ENCODE measurements at places on chromosomes 4 and X.

GRCh38 chr4:174222266-174222872, 61.1 kb downstream of the FBXO8 start:
- no peak for DNase-seq

GRCh38 chr4:2743518-2744445, 12.4 kb downstream of the TNIP2 start:
- DNase-seq: no peak

DNA sequence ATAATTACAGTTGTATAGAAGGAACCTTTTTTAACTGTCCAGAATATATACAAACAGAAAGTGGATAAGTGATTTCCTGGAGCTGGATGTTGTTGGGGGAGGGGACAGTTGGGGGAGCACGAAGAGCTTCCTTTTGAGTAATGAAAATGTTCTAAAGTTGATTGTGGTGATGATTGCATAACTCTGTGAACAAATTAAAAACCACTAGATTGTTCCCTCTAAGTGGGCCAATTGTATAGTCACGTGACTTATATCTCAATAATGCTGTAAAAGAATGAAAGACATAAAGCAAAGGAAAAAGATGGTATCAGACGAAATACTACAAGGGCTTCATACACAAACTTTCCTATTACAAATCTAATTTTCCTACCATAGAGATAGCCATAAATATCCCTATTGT, 2.7 kb downstream of the CT55 start:
- DNase-seq: no peak

DNA sequence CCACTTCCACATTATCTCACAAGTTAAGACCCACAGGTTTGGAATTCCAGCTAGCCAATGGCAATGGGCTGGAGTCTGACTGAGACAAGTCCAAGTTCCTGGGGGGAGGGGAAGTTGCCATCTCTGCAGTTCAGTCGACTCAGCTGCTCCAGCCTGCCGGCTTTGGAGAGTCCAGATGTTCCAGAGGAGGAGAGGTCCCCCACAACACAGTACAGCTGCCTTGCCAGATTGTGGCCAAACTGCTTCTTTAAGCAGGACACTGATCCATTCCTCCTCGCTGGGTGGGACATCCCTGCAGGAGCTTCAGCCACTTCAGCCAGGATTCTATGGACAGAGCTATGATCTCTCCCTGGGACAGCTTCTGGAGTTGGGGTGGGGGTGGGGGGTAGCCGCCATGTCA, 199.2 kb downstream of the EDA start:
- no peak for DNase-seq

DNA sequence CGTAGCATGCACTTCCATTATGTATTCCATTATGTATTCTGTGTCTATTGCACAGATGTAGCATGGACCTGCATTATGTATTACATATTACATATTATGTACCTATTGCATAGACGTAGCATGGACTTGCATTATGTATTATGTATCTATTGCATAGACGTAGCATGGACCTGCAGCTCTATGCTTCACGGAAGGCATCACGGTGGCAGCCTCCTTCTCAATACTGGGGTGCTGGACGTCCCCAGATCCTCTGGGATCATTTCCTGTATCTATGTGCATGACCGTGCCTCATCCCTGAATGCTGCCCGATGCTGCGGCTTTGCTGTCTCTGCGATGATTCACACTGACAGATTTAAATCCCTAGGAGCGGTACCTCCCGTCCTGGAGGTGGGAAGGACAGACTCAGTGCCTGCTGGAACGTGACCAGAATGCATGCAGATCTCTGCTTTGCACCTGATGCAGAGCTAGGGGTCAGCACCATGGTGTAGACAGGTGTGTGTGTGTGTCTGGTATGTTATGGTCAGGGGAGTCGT, 317.5 kb downstream of the DHRSX start:
- no peak for DNase-seq

DNA sequence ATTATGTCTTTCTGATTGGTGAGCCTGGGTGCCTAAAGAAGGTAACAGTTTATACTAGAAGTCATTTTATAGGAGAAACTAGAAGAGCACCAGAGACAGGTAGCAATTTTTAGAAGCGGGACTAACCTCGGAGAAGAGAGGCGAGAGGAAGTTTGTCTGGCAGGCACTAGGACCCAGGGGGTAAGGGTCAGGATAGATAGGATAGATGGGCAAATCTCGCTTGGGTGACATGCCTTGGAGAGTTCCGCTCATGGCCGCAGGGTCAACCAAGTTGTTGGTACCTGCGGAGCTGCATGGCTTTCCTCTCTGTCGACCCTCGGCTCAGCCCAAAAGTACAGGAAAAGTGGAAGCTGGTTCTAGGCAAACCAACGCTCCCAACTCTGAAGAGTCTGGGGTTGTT, 11.3 kb downstream of the PI4K2B start:
- DNase-seq: no peak

- DNase-seq: no peak
These were observed 2.6 kb upstream of the CNOT6L start for GRCh38 chr4:77821775-77822174.

GRCh38 chrX:56618323-56618722, 54.9 kb downstream of the UBQLN2 start:
- no peak for DNase-seq

DNA sequence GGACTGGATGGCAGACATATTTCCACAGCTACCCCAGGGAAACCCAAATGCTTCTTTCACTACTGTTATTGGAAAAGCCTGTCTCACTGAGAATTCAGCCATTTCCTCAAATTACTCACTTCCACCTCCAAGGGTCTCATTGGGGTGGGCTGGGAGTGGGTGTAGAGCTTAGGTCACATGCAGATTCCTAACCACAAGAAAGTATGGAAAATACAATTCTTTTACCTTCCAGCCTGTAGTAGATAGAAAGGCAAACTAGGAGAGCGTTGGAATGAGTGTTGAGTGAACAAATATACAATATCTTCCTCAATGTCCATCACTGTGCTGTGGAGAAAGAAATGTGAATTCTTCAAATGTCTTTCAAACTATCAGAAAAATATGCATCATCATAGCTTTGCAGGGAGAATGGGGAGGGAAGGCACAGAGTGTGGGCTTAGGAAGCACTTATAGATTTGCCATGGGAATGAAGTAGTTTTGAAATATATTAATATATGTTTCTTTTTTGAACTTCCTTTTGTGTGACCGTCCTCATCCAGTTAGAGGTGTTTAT, 245.3 kb upstream of the JADE1 start:
- no peak for DNase-seq

GRCh38 chrX:18666614-18667013, 5.3 kb downstream of the RS1 start:
- no peak for DNase-seq

- no peak for DNase-seq
These were observed 1.3 kb downstream of the MTHFD2L start for GRCh38 chr4:74159143-74159709.

DNA sequence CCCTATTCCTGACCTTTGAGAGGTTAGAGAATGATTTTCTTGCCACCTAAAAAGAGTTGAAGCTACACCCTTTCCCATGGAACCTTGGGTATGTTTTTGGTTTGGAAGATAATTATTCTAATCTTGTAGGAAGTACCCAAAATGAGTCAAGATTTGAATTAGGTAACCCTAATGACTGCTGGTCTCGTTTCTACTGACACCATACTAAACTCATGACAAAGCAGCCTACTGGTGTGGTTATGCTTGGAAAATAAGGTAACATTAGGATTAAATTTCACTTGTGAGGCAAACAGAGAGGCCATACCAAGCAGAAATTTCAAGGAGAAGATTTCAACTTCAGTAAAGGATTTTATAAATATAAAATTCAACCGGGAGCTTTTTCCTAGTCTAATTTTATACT, 107.9 kb downstream of the FBXW7 start:
- no peak for DNase-seq

- no peak for DNase-seq
These were observed 24.4 kb downstream of the TNIP3 start for GRCh38 chr4:121139533-121140222.

GRCh38 chr4:109248322-109248900, 54.0 kb downstream of the COL25A1 start:
- DNase-seq: no peak

DNA sequence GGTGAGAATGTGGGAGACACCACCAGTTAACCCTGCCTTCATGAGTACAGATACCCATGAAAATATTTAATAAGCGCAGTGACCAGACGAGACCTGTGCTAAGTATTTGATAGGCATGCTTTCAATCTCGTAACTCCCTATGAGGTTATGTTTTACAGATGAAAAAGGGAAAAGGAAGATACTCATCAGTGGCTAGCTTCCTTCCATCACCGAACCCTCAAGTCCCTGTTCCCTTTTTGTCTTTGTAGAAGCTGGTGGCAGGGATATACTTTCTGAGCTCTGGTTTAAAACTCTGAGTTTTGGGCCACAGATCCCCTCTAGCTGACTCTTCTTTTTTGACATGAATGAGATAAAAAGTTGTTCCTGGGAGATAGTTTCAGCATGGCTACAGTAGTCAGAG, 26.3 kb downstream of the AFF1 start:
- no peak for DNase-seq

DNA sequence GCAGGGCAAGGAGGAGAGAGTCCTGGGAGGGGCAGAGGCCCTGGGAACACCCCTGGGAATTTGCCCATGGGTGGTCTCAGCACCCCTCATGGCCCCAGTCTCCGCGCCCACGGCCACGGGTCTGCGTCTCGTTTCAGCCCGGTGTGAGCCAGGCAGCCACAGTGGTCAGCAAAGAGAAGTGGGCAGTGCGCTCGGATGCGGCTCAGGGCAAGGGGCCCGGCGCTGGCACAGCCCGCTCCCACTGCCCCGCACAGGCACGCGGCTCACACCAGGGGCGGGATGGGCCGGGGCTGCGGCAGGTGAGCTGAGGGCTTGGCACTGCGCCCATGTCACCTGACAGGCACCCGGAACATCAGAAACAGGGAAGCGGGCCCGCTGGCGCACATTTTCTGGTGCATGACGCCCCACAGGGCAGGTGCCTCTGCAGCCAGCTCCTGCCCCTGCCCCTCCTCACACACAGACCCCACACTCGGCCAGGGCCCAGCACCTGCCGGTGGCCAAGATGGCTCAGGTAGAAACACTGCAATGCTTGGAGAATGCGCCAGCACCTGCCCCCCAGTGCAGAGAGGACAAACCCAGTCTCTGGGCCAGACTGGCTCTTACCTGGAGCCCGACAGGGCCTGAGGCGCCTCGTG, 41.9 kb upstream of the MXD4 start:
- no peak for DNase-seq

DNA sequence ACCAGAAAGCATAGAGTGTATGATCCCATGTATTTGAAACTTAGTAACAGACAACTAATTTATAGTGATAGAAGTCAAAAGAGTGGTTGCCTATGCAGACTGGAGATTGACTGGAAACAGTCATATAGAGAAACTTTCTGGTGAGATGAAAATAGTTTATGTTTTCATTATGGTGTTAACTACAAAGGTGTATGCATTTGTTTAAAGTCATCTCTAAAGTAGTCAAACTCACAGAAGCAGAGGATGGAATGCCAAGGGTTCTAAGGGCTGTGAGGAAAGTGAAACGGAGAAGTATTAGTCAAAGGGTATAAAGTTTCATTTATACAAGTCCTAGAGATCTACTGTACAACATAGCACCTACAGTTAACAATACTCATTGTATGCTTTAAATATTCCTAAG, 45.8 kb downstream of the ENOX2 start:
- no peak for DNase-seq

- no peak for DNase-seq
These were observed 274.1 kb upstream of the MAGEB2 start for GRCh38 chrX:29941287-29941686.

DNA sequence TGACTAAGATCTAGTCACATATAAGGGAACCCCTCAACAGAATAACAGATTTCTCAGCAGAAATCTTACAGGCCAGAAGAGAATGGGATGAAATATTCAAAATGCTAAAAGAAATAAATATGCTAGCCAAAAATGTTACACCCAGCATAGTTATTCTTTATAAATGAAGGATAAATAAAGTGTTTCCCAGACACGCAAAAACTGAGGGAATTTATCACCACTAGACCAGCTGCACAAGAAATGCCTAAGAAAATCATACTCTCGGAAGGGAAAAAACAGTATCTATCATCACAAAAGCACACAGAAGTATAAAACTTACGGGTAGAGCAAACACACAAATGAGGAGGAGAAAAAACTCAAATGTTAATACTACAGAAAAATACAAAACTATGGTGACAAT, 162.1 kb downstream of the HHIP start:
- DNase-seq: no peak

DNA sequence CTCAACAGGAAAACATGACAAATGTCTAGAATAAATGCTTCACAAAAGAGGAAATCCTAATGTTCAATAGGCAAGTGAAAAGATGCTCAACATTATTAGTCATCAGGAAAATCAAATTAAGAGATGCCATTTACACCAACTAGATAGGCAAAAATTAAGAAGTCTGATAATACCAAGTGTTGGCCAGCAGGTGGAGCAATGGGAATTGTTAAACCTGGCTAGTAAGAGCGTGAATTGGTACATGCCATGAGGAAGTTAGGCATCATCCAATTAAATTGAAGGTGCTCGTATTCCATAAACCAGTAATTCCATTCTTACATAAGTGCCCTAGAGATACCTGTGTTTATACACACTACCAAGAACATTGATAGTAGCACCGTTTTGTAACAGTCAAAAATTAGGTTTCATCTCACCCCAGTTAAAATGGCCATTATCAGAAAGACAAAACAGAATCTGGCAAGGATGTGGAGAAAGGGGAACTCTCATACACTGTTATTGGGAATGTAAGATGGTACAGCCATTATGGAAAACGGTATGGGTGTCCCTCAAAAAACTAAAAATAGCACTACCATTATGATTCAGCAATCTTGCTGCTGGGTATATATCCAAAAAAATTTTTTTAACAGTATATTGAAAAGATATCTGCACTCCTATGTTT, 14.0 kb upstream of the ZCCHC18 start:
- no peak for DNase-seq

DNA sequence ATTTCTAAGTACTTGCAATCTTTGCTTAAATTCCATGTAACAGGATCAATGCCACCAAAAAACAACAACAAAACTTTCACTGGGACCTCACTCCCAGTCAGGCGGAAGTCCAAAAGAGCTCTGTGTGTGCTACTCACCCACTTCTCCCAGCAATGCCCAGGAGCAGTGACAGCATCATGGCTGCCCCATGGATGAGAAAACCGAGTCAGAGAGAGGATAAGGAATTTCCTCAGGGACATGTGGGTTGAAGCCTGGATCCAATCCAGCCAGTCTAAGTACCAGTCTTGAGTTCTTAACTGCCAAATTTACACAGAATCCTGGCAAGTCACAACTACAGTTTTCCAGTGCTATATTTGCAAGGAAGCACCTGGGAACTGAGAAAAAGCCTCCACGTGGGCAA, 64.5 kb downstream of the STX18 start:
- DNase-seq: no peak
